Nucleus accumbens (tissue), 56 donors: ENCODE measurements at places on chromosomes 13 and 19.

DNA sequence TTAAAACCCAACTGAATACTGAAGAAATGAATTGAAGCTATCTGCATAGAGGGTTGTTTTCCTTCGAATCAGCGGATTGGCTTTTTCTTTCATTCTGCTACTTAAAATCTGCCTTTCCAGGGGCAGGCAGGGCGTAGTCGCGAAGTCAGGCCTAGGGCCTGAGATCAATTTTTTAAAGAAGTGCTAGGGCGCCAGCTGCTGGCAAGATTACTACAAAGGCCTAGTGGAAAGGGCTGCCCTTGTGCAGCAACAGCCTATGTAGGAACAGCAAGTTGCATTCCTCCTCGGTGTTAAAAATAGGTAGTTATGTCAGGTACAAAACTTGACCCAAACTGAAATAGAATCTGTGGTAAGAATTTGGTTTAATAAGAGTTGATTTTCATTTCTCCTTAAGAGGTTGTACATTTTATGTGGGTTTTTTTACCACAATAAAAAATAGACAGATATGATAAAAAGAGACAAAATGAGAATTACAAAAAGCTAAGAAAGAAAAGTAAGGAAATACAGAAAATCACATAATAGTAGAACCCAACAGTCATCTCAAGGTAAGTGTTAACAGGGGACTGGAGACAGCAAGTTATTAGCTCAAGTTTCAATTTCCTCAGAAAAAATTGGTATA lies 9.5 kb upstream of the URAD start:
- no peak for DNase-seq

GRCh38 chr19:4174213-4174894 lies 8.0 kb downstream of the SIRT6 start:
- DNase-seq: no peak

- no peak for DNase-seq
These were observed 70.4 kb downstream of the LATS2 start for GRCh38 chr13:20990910-20991525.

- DNase-seq: no peak
These were observed 11.0 kb downstream of the IFNL1 start for GRCh38 chr19:39307046-39307821.

DNA sequence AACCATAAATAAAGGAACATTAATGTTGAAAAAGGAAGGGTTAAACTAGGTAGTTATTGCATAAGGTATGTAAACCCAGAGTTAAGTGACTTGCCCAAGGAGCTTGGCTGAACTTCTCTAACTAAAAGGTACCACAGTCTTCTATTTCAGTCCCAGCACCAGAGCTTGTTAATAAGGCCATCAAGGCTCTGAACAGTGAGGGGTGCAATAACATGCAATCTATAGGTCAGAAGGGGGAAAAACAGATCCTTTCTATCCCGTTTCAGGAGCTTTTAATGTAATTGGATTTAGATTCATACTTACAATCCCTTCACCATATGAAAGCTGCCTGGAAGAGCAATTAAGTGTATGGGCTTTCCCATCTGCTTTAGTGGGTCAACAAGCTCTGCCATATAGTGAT lies 441.5 kb upstream of the SPRY2 start:
- DNase-seq: no peak

- DNase-seq: no peak
These were observed 267.0 kb downstream of the SLC7A1 start for GRCh38 chr13:29328501-29328900.

DNA sequence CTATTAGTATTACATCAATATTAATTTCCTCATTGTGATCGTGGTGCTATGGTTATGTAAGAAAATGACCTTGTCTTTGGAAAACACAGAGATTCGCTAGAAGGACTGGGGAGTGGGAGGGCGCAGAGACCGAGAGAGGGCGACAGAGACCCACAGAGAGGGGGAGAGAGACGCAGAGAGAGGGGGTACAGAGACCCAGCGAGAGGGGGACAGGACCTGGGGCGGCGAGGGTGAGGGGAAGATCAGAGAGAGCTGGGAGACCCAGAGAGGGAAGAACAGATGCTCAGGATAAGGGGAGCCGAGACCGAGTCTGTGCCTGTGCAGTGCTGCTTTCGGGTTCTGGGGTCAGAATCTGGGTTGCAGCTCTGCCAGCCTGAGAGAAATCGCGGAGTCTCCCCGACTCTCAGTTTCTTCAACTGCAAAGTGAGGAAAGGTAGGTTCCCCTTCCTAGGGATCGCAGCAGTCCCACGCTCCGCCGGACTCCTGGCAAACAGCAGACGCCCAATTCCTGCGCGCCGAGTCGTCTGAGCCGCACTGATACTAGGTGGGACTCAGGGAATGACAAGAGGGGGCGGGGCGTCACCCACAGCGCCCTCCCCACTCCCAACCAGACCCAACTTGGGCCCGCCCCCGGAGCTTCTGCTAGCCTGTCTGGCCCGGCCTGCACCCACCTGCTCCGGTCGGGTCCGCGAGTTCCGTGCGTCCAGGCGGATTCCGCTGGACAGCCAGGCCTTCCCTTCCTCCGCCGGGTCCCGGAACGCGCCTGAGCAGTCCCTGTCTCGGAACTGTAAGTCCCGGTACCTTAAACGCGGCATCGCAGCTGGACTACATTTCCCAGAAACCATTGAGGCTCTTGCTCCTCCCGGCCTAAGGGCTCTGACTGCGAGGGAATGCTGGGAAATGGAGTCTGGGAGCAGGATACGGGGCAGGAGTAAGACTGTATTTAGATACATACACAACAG lies 15.3 kb downstream of the IZUMO2 start:
- DNase-seq: peak; percentile 90

DNA sequence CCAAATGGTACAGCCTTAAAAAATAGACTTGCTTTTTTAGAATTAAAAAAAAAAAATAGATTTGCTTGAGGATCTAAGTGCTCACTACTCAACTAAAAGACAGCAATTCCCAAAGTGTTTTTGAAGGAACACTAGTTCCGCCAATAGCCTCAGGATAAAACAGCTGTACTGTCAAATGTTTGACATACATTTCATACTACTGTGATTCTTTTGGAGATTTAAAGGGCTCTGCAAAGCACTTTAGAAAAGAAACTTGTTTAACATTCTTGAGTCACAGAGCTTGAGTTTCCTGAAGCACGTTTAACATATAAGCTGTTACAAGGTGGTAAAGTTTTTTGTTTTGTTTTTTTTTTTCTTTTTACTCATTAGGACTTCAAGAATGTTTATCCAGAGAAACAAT lies 23.1 kb upstream of the KLF5 start:
- no peak for DNase-seq

GRCh38 chr13:52158629-52159158 lies 703 bp downstream of the NEK3 start:
- no peak for DNase-seq

DNA sequence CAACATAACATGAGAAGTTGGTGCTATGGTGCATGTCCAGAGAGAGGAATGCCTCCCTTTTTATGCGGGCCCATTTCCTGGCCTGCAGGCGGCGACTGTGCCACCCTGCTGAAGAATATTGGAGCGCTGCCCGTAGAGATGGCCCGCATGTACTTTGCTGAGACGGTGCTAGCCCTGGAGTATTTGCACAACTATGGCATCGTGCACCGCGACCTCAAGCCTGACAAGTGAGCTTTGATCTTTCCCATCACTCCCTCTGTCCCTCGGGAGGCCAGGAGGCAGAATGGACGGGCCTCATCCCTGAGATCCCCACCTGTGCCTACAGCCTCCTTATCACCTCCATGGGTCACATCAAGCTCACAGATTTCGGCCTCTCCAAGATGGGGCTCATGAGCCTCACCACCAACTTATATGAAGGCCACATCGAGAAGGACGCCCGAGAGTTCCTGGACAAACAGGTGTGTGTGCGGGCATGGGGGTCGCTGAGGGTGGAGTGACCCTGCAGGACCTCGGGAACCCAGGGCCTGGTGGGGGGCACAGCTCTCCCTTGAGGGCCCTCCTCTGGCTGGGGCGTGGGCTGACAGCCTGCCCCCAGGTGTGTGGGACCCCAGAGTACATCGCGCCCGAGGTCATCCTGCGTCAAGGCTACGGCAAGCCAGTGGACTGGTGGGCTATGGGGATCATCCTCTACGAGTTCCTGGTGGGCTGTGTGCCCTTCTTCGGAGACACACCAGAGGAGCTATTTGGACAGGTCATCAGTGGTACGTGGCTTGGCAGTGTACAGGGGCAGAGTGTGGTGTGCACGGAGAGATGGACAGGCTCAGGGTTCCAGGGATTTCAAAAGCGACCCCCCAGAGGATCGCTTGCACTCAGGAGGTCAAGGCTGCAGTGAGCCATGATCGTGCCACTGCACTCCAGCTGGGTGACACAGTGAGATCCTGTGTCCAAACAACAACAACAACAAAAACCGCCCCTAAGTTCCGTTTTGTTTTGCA lies 16.2 kb downstream of the DNASE2 start:
- DNase-seq: no peak

DNA sequence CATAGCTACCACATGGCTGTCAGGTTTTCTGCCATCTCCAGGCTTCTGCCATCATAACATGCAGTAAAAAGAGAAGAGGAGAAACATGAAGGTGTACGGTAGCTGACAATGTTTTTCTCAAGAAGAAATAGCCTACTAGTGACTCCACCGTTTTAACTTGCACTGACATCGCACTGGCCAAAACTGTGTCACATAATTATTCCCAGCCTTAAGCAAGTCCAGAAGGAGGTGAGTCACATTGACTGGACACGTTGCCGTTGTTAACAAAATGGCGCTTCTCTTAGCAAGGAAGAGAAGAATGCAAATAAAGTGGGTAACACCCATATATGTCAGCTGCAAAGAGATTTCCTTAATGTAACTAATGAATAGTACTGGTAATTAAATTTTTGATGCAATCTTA lies 810.4 kb upstream of the SLC10A2 start:
- no peak for DNase-seq

DNA sequence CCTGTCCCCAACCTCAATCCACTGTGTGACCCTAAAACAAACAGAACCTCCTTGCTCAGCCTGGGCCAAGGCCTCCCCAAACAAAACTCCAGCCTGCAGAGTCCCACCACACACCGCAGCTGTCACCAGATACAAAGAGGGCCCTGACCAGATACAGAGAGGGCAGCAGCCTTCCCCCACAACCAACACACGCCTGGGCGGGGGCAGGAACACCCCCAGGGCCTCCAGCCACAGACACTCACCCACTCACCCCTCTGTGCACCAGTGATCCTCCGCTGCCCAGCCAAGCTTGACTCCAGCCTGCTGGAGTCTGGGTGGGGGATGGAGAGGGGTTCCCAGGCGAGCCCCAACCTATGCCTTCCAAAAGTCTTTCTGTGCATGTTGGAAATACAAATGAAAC lies 5.9 kb upstream of the CIRBP start:
- DNase-seq: no peak

DNA sequence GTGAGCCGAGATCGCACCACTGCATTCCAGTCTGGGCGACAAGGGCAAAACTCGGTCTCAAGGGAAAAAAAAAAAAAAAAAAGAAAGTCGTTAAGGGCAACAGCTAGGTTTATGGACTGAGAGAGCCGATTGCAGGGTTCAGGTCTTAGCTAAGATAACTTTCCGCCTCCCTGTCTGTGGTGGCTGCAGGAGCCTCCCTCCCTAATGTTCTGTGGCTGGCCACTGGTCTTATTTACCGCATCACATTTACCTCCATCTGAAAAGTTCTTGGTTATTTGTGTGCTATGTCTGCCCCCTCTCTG lies 722 bp upstream of the CRTC1 start:
- DNase-seq: no peak

DNA sequence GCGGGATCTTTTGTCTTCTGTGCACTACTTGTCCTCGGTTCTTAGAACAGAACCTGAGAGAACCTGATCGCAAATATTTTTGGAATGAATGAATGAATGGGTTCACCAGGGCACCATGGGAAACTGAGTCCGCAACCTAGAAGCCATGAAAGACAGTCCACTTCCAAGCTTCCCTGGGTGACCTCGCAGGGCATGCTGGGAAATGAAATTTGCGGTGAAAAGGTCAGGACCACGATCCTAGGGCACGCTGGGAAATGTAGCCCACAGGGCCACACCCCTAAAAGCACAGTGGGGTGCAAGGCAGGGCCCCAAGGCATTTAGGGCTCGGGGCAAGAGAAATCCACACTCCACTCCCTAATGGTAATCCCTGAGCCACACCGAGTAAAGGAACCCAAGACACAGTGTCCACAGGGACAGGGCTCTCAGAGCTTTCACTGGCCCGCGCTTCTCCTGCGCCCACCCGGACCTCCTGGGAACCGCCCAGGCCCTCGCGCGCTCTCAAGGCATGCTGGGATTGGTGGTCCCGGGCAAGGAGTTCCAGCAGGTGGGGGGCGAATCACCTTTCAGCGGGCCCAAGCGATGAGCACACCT lies 1.1 kb upstream of the PPP1R12C start:
- peak; percentile 83 for DNase-seq

DNA sequence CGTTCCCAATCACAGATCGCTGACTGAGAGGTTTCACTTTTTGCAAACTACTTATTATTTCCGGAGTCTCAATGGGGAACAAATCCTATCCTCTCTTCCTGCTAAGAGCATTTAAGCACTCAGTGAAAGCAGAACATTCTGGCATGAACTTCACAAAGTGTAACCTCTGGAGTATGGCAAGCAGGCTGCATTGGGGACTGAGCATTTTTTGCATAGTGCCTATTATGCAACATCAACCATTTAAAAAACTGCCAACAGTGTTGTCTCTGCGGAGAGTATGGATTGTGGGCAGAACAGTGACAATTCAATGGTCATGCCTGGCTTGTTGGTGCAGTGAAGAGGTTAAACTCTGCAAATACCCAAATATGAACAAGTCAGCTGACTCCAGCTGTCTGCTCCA lies 484.6 kb downstream of the OLFM4 start:
- no peak for DNase-seq

DNA sequence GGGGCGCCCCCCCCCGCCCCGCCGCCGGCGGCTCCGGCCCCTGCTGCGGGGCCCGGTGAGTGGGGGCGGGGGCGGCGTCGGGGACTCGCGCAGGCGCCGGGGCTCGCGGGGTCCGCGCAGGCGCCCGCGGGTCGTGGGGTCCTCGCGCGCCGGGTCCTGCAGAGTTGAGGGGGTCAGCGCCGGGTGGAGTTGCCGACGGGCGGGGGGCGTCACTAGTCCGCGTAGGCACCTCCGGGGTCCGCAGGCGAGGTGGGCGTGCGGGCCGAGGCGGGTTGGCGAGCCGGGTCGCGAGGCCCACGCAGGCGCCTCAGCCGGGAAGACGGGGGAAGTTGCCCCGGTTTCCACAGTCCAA lies 365 bp downstream of the PPP6R1 start:
- DNase-seq: no peak

DNA sequence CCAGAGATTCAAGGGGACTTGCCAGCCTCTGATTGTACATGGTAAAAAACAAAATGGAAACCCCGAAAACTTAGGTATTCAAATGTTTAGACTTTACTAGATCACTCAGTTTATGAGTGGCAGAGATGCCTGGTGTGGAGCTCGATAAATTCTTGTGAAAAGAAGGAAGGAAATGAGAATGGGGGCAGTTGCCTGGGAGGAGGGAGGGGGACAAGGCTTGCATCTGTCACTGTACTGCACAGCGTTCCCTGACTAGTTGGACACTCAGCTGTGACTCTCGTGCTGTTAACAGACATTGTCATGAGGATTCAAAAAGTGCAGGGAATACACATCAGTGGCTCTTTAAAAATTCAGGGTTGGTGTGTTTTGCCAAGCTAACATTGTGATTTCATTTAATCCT lies 232.9 kb downstream of the ZIC5 start:
- no peak for DNase-seq
